ENCODE measurements at places on chromosomes 5 and 9. TPM values are rescaled to one million over a fixed set of nuclear protein-coding genes. Genes with fewer than 3 reads are reported as not detected.

DNA sequence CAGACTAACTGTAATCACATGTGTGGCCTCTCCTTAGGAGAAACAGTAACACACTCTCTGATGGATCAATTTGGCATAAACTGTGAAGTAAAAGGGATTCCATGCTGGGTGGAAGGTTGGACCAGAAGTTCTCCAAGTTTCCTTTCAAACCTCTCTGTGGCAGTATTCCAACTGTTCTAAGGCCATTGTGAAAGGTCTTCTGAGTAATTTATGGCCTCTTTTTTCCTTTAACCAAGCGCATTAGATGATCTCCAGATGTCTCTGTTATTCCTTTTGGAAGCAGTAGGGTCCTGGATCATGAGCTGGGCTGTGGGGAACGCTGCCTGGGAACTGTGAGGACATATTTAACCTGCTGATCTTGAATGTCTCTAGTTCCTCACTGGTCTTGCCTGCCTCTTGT, 80.6 kb upstream of the IL6ST start:
- no peak overlapping the region for H3K4me3 ChIP-seq
- peaks cover 25% of the 10 kb centered on the region for H3K4me1 ChIP-seq
- H3K36me3 ChIP-seq: no peaks in the 10 kb centered on the region
- DNase-seq: no peak
- no peaks in the 10 kb centered on the region for H3K27me3 ChIP-seq
- H3K27ac ChIP-seq: no peak overlapping the region

DNA sequence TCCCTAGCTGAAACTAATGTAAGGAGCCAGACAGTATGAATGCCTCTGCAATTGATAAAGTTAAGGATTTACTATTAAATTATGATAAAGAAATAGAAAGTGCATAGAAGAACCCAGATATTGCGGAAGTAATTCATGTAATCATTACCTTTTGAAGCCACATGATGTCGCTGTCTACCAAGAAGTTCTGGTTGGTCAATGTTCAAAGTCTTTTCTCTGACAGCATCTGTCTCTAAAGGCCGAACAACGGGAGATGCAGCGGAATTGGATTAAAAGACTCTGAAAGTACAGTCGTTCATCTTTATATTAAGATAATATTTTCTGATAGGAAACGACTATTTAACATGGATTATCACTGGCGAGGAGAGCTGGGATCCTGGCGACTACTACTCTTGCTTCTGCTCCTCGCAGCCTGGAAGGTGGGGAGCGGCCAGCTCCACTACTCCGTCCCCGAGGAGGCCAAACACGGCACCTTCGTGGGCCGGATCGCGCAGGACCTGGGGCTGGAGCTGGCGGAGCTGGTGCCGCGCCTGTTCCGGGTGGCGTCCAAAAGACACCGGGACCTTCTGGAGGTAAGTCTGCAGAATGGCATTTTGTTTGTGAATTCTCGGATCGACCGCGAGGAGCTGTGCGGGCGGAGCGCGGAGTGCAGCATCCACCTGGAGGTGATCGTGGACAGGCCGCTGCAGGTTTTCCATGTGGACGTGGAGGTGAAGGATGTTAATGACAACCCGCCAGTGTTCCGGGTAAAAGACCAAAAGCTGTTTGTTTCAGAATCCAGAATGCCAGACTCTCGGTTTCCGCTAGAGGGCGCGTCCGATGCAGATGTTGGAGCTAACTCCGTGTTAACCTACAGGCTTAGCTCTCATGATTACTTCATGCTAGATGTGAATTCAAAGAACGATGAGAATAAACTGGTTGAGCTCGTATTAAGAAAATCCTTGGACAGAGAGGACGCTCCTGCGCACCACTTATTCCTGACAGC, at the start of gene PCDHA8:
PCDHA8 (plus strand) TSS at position 210 of the 985 bp plus-strand sequence; CDS start at position 345, 135 bp downstream.
- H3K36me3 ChIP-seq: no peaks in the 10 kb centered on the region
- H3K27me3 ChIP-seq: peaks cover 18% of the 10 kb centered on the region
- H3K4me3 ChIP-seq: no peak within 1 kb of the TSS

- DNase-seq: no peak
- H3K27me3 ChIP-seq: no peaks in the 10 kb centered on the region
- no peak overlapping the region for H3K4me3 ChIP-seq
- no peaks in the 10 kb centered on the region for H3K4me1 ChIP-seq
- no peak overlapping the region for H3K27ac ChIP-seq
Measured at GRCh38 chr9:29332789-29333188, 1759.5 kb upstream of the C9orf72 start.

- H3K27ac ChIP-seq: peak overlapping the region; percentile 78
- no peaks in the 10 kb centered on the region for H3K27me3 ChIP-seq
- DNase-seq: no peak
- peaks cover 19% of the 10 kb centered on the region for H3K4me1 ChIP-seq
- H3K4me3 ChIP-seq: peak overlapping the region; percentile 64
Measured at GRCh38 chr5:16937503-16938161, 1.5 kb upstream of the MYO10 start.

OR1J4 gene
- total RNA-seq: not detected

C6 gene
- 0.69 TPM for total RNA-seq

ZBED3 gene
- 14.8 TPM for total RNA-seq

RBM22 gene
- 51.2 TPM for total RNA-seq

DNA sequence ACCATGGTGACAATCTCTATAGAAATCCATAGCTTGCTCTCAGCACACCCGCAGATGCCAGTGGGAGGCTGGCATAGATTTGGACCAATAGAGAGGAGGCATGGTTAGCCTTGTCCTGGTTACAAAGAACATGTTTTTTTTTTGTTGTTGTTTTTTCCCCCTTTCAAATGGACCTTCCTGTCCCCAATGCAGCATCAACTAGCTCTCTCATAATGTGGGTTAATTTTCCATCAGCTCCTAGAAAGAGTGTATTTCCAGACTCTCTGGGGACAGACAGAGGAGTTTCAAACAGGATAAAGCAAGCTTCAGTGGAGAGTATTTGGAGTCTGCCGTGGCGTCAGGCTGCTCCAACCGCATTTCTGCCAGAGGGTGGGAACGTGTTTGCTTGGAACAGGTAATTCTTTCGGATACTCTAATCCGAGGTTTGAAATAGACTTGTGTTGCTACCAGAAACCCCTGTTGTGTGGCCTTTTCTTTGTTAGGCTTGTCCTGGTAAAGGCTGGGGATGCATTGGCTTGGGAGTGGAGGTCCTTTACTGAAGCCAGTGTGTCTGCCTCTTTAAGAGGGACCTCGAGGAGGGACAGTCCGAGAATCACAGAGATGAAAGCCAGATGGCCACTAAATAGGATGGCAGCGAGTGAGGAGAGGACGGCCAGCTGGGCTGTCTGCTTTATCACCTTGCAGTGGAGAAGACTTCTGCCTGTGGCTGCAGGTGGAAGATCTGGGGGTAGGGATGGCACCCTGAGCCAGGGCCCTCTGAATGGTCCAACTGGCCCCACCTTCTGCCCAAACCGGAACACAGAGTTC, 130.5 kb upstream of the CPEB4 start:
- no peaks in the 10 kb centered on the region for H3K36me3 ChIP-seq
- DNase-seq: no peak
- no peaks in the 10 kb centered on the region for H3K27me3 ChIP-seq
- H3K4me1 ChIP-seq: no peaks in the 10 kb centered on the region

GRCh38 chr9:107688728-107689127, 199.2 kb upstream of the KLF4 start:
- H3K27me3 ChIP-seq: no peaks in the 10 kb centered on the region
- H3K4me3 ChIP-seq: no peak overlapping the region
- H3K36me3 ChIP-seq: no peaks in the 10 kb centered on the region
- no peak overlapping the region for H3K27ac ChIP-seq
- no peaks in the 10 kb centered on the region for H3K4me1 ChIP-seq

FBXL7 gene
- total RNA-seq: 13.3 TPM

SOHLH1 gene
- total RNA-seq: not detected

GRCh38 chr5:1498623-1499416, 24.9 kb downstream of the LPCAT1 start:
- H3K27ac ChIP-seq: no peak overlapping the region
- no peaks in the 10 kb centered on the region for H3K27me3 ChIP-seq
- H3K4me3 ChIP-seq: no peak overlapping the region
- DNase-seq: no peak
- peaks cover 41% of the 10 kb centered on the region for H3K36me3 ChIP-seq
- H3K4me1 ChIP-seq: peaks cover 39% of the 10 kb centered on the region

FOXD4 gene
- total RNA-seq: 0.75 TPM

DNA sequence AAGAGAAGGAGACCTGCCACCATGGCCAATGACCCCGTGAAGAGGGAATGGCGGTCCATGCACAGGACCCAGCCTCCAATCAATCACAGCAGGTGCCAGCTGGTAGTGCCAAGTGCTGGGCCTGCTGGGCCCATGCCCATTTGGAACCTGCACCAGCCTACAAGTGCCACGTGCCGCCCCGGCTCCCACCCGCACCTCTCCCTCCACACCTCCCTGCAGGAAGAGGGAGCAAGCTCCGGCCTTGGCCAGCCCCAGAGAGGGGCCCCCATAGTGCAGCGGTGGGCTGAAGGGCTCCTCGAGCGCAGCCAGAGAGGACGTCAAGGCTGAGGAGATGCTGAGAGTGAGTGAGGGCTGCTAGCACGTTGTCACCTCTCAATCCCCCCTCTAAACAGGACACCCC, 37.8 kb upstream of the NPR3 start:
- no peak for DNase-seq
- H3K36me3 ChIP-seq: no peaks in the 10 kb centered on the region
- H3K4me3 ChIP-seq: no peak overlapping the region
- no peak overlapping the region for H3K27ac ChIP-seq

DNA sequence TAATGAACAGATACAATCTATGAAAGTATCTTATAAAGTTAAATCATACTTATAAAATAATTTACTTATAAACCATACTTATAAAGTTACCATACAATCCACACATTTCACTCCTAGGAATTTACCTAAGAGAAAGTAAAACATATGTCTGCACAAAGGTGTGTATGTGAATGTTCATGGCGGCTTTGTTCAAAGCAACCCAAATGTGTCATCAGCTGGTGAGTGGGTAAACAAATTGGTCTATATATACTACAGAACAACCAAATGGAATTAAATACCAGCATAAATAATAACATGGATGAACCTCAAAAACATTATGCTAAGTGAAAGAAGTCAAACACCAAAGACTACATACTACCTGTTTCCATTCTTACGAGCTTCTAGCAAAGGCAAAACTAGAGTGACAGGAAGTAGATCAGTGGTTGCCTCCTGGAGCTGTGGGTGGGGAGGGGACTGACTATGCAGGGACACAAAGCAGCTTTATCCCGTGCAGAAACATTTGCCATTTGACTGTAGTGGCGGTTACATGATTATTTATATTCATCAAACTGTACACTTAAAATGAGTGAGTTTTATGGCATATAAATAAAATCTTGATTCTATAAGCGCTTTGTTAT, 10.6 kb downstream of the TRAF1 start:
- no peak overlapping the region for H3K4me3 ChIP-seq
- H3K27ac ChIP-seq: peak overlapping the region; percentile 20
- DNase-seq: no peak
- H3K4me1 ChIP-seq: peaks cover 30% of the 10 kb centered on the region
- peaks cover 6% of the 10 kb centered on the region for H3K36me3 ChIP-seq

PCDHA7 gene
- total RNA-seq: 0.35 TPM

SLC45A2 gene
- total RNA-seq: not detected

GRCh38 chr9:89888233-89888632, 283.4 kb downstream of the GADD45G start:
- DNase-seq: peak; percentile 6
- no peaks in the 10 kb centered on the region for H3K27me3 ChIP-seq
- H3K4me1 ChIP-seq: peaks cover 14% of the 10 kb centered on the region
- H3K27ac ChIP-seq: no peak overlapping the region
- no peak overlapping the region for H3K4me3 ChIP-seq
- no peaks in the 10 kb centered on the region for H3K36me3 ChIP-seq

CEL gene
- total RNA-seq: 0.75 TPM

PTPN3 gene
- total RNA-seq: 17.1 TPM

- peak; percentile 82 for DNase-seq
- peaks cover 23% of the 10 kb centered on the region for H3K4me1 ChIP-seq
- no peaks in the 10 kb centered on the region for H3K36me3 ChIP-seq
- peak overlapping the region; percentile 28 for H3K4me3 ChIP-seq
- no peaks in the 10 kb centered on the region for H3K27me3 ChIP-seq
Measured at GRCh38 chr9:133845440-133845839, 107.3 kb upstream of the SARDH start.

C9orf152 gene
- 27.6 TPM for total RNA-seq

DNA sequence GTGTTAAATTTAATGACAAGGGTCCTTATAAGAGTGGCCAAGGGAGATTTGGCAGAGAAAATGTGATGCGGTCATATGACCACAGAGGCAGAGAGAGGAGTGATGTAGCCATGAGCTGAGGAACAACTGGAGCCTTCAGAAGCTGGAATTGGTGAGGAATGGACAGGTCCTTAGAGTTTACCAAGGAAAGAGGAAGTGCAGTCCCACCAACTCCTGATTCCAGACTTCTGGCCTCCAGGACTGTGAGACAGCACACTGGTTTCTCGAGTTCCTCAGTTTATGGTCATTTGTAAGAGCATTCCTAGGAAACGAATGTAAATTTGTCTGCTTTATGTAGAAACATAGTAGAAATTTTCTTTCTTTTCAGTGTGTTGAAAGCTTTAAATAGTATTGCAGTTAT, 410.1 kb downstream of the CDH18 start:
- H3K4me1 ChIP-seq: no peaks in the 10 kb centered on the region
- no peaks in the 10 kb centered on the region for H3K27me3 ChIP-seq
- DNase-seq: no peak
- H3K36me3 ChIP-seq: no peaks in the 10 kb centered on the region

GFI1B gene
- 0.52 TPM for total RNA-seq

DNA sequence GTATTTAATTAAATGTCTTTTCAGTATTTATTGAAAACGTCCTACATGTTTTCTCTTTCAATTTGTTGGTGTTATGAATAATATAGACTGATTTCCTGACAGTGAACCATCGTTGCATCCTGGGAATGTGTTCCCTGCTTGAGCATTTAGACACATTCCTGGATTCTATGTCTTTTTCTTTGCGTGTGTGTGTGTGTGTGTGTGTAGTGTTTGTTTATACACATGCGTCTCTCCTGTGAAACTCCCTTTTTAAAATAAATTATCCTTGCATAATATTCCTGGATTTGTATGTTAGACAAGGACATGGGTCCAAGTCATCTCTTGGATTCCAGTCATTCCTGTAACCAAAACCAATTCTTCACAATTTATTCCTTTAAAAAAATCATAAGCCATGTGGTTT, 153.4 kb downstream of the HSPA4 start:
- H3K27ac ChIP-seq: no peak overlapping the region
- H3K4me3 ChIP-seq: no peak overlapping the region
